ENCODE measurements at places on chromosomes 3 and 15.

- DNase-seq = no peak
Observed at GRCh38 chr3:174710612-174711011, 148.5 kb upstream of the NAALADL2 start.

GRCh38 chr3:187812496-187812895, 67.2 kb upstream of the BCL6 start:
- DNase-seq = no peak

DNA sequence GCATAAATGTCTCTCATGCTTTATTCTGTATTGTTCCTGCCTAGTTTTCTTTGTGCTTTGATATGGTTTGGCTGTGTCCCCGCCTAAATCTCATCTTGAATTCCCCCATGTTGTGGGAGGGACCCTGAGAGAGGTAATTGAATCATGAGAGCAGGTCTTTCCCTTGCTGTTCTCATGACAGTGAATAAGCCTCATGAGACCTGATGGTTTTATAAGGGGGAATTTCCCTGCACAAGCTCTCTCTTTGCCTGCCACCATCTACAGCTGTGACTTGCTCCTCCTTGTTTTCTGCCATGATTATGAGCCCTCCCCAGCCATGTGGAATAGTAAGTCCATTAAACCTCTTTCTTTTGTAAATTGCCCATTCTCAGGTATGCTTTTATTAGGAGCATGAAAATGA, 1596.6 kb downstream of the SI start:
- no peak for DNase-seq

GRCh38 chr3:58049143-58049785, 41.0 kb downstream of the FLNB start:
- no peak for DNase-seq

DNA sequence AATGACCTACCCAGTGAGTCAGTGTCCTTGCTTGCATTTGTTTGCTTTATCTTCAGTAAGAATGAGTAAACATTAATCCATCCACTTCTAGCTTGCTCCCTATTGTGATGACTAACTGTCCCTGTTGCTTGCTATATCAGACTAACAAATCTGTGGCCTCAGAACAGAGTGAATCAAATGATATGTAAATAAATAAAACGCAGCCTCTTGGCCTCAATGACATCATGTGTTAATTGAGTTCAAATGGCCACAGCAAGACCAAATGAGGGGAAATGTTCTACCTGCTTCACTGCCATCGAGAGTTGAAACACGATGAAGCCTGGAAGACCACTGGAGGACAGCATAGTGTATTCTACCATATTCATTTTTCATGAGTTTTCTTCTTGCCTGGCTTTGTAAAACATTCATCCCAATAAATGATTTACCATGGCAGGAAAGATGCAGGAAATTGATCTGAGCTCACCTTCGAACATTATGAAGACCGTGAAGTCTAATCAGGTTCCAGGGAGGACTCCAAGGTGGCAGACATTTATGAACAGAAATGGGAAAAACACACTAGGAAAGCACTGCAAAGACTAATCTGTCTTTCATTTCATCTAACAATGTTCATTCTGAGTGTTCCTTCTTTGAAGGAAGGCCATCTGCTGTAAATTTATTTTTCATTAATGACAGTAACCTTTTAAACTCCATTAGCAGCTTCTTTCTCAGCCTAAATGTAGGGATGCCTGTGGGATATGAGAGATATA, 1144.5 kb downstream of the TUSC7 start:
- DNase-seq = no peak

DNA sequence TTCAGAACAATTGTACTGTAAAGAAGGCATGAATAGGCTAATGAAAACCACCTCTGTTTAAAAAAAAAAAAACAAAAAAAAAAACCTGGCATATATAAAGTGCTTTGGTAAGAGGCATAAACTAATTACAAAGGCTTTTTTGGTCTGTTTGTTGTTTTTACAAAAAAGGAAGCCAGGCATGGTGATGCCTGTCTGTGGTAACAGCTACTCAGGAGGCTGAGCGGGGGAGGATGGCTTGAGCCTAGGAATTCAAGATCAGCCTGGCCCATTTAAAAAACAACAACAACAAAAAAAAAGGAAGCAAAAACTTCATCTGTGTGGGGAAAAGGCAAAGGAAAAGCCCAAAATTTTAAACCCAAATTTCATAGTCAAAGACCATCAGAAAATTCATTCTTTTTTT, 47.0 kb downstream of the OSBPL10 start:
- DNase-seq = no peak

- DNase-seq = no peak
Observed at GRCh38 chr15:90233387-90234095, at the start of gene CIB1. TSS of gene CIB1 (minus strand) at chr15:90233941. CDS start at chr15:90233885, 56 bp downstream.

DNA sequence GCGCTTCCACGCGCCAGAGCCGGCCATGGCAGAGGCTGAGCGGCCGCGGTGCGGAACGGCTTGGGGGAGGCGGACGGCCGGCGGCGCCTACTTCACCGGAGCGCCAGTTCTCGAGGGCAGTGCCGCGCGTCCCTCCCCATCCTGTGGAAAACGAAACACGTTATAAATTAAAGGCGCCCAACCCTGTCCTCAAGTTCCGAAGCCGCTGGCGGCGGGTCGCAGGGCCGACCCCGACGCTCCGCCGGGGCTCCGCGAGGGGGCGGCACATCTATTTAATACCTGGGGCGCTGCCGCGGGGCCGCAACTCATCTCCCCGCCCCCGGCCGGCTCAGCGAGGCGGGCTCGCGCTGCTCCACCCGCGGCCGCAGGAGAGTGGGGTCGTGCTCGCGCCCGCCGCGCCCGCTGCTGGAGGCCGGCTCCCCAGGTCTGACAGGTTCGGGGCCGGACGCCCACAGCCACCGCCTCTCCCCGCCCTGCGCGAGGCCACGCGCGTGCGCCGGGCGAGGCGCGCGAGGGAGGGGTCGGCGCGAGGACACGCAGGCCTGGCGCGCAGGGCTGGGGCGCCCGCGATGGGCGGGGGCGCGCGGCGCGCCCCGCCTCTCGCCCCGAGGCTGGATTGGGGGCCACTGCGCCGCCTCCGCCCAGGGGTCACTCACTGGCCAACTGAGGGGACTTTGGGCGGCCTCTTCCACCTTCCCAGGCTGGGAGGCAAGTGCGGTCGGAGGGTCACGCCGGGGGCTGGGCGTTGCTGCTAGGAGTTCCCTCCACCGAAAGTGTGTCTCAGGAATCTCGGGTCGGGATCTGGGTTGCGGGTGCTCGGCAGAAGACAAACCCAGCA, at the start of gene SLC30A4:
TSS of gene SLC30A4 (minus strand) at position 428 of the 838 bp plus-strand sequence. CDS start at position 27, 401 bp downstream.
- DNase-seq = no peak

DNA sequence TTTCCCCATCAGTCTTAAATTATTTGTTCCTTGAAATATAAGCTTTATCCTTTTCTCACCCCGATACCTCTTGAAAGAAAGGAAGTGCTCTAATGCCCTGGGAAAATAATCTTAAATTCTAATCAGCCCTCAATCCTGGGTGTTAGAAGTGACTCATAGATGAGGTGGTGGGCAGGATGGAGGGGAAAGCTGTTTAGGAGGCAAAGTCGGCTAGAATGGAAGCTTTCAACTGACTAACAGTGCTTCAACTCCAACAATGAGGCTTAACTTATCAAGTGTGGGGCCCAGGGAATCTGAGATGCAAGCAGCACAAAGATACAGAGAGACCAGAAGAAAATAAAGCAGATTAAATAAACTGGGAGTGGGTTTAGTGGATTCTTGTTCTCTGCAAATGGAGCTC, 175.8 kb downstream of the EPHB1 start:
- DNase-seq = no peak

DNA sequence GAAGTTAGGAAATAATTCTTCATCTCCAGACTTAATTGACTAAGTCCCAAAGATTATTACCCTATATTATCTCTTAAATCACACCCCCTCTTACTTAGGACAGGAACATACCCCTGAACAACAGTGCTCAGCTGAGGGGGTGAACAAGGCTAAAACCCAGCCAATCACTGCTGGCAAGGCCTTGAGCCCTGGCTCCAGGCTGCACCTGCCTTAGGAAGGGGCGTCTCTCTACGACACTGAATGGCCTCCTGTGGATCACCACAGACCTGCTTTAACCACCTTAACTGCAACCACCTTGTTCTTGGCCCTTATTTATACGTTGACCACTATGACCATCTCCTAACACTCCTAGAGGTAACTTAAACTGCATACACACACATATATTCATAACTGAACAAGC, 267.4 kb upstream of the THBS1 start:
- DNase-seq = no peak

DNA sequence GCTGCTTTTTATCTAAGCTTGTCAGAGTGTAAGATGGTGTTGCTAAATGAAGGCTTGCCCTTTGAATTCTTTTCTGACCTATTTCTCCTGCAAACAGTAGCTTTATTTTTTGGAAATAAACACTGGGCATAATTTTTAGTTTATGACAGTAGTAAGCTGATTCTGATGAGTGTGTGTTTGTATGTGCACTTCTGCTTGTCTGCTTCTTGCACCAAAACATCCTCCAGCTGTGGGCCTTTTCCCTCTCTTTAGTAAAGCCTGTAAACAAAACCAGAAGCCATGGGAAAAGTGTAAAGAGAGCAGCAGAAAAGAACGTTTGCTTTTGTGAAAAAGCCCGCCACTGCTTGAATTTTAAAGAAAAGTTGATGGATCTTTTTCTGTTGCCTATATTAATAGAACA, 136.4 kb upstream of the IL12A start:
- no peak for DNase-seq

GRCh38 chr3:122508135-122508914, 6.4 kb downstream of the KPNA1 start:
- no peak for DNase-seq

- no peak for DNase-seq
Observed at GRCh38 chr15:49718234-49718633, 97.4 kb downstream of the DTWD1 start.

GRCh38 chr3:119826711-119827608, 45.1 kb downstream of the NR1I2 start:
- DNase-seq = no peak

DNA sequence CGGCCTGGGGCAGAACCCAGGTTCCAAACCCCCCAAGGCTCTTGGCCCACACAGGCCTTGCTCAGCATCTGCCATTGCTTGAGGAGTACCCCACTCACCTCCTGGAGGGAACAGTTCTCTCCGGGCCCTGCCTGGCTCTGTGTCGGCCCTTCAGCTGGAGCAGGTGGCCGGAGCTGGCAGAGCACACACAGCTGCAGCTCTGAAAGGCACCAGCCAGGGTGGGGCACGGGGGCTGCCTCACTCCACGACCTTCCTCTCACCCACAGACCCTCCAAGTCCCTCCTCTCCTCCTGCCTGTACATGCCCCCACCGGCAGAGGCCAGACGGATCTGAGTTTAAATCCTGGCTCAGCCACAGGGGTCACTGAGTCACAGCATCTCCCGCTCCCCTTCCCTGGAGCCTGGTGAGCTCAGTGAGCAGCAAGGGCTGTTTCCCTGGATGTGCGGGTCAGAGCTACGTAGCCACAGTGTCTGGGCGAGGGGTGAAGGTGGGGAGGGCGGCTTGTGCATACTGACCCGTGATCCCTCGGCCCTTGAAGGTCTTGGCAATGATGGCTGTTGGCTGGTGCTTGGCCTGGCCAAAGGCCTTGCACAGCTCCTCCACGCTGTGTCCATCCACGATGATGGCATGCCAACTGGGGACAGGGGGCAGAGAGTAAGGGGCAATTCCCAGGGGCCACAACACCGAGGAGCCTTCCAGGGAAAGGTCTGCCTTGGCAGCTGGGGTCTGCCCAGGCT, 23.0 kb downstream of the TKT start:
- DNase-seq = no peak

DNA sequence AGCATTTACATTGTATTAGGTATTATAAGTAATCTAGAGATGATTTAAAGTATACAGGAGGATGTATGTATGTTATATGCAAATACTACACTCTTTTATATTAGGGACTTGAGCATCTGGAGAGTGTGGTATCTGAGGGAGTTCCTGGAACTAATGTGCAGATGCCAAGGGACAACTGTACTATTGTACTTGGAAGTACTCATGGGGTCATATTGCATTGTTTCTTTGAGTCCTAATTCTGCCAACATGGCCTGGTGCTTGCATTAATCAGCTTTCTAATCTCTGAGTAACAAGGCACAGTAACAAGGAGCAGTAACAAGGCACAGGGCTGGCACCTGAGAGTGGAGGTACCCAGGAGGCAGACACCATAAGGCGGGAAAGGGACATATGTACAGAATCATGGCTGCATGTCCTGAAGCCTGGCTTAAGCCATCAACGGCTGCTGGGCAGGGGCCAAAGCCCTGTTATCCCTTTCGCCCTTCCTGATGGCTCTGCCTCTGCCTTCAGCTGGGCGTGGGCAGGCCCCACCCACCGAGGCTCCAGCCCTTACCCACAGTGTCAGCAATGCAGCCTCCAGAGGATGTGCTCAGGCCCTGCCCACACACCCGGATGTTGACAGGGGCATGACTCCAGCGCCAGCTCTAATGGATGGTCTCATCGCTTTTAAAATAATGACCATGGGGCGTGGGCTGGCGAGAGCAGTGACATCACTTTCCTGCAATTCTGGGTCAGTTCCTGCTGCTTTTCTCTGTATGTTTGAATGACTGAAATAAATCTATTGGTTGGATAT, 22.9 kb downstream of the CEMIP start:
- no peak for DNase-seq

GRCh38 chr3:127074900-127075360, 92.0 kb downstream of the PLXNA1 start:
- DNase-seq = no peak

- DNase-seq = no peak
Observed at GRCh38 chr3:72158639-72159326, 373.8 kb upstream of the PROK2 start.

GRCh38 chr3:194329583-194329965, 21.6 kb downstream of the CPN2 start:
- no peak for DNase-seq

GRCh38 chr3:134840459-134840858, 45.4 kb downstream of the EPHB1 start:
- no peak for DNase-seq

- DNase-seq = no peak
Observed at GRCh38 chr15:47954196-47954595, 166.6 kb upstream of the SLC24A5 start.

DNA sequence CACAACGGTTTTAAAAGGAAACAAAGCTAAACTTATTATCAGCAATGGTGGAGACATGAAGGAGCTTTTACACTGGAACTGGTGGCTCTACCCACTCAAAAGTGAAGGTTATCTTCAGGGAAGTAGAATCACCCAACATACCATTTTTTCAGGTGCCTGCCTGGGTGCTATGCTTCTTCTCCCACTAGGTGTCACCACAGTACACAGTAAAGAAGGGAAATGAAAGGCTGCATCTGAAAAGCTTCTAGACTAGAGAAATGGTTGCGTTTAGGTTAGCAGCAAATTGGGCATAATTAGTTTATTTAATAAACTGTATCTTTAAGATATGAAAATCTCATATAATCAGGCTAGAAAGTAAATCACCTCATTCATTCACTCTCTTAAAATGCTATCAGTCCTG, 47.0 kb upstream of the SELENOK start:
- no peak for DNase-seq

DNA sequence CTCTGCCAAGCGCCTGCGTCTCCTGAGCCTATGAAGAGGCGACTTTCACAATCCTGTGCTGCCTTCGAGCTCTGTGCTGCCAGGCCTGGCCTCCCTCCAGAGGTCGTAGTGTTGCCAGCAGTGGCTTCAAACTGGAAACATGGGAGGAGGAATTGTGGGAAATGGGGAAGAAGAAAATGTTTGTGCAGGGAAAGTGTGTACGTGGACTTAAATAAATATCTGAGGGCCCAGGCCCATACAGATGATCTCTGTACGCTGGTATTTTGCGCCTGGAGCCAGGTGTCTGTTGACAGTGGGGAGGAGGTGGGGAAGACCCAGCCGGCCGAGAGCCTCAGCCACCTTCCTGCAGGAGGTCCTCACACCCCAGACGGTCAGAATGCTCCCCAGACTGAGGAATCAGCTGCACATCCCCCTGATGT, 44.6 kb downstream of the ZBTB38 start:
- no peak for DNase-seq

All from stimulated activated CD4-positive, alpha-beta T cell treated with anti-CD3 and anti-CD28 coated beads, TNF-alpha, amount 100 ng/mL, for 1 hour (primary cell).